ENCODE measurements at places on chromosomes 1 and 21.
A peak's percentile ranks its signal among the peaks of the same experiment; 100 is the strongest.

DNA sequence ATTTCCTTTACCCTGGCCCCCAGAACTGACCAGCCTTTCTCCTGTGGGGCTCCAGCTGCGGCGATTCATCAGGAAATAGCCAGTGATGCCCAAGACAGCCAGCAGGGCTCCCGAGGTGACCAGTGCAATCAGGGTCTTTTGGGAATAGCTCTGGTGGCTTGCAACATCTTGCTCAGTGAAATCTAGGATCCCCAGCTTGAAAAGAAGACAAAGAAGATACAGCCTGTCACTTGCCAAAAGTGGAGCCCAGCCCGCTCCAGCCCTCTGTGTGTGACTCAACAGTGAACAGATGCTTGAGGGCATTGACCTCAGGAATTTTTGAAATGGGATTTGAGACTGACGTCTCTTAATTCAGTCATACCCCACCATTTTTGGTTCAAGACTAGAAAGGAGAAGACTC lies 22.3 kb downstream of the CD34 start:
- no peak for DNase-seq

- no peak for DNase-seq
Observed at GRCh38 chr1:162983671-162984425, 85.3 kb upstream of the RGS4 start.

DNA sequence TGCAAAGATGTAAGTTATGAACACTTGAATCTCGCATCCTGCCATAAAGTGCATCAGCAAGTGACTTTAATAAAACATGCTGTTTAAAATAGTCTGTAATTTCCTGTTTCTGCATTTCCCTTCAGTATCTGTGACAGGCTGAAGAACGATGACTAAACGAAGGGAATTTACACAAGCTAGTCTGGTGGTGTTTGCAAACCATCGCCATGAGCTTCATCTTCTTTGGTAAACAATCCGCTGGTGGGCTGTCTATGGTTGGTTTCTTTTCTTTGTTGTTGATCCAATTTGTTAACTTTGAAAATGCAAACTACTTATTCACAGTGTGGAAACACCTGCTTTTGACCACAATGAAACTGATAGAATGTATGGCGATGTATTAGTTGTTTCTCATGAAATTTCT lies 13.9 kb downstream of the SERTAD4 start:
- peak; percentile 17 for DNase-seq

GRCh38 chr1:228646717-228647522 lies 88.4 kb upstream of the RHOU start:
- DNase-seq = peak; percentile 54

GRCh38 chr1:236168716-236169429 lies 26.5 kb downstream of the GPR137B start:
- peak; percentile 16 for DNase-seq

DNA sequence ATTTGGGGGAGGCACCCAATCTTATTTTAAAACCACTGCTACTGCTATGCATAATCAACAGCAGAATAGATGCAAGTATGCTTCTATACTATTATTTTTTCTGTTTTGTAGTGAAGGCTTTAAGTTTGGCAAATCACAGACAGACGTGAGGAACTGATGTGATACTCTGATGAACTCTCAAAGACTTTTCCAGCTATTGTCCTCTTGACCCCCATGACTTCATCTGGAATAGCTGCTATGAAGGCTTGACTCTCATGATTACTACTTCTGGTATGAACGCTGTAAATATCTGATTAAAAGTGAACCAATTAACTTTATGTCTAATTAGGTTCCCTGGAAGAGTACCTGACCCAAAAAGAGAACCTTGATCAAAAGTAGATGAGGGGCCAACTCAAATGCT lies 49.1 kb downstream of the EYA3 start:
- DNase-seq = no peak
